ENCODE measurements at places on chromosomes 12 and 14. TPM values are rescaled to one million over a fixed set of nuclear protein-coding genes. Genes with fewer than 3 reads are reported as not detected.

DNA sequence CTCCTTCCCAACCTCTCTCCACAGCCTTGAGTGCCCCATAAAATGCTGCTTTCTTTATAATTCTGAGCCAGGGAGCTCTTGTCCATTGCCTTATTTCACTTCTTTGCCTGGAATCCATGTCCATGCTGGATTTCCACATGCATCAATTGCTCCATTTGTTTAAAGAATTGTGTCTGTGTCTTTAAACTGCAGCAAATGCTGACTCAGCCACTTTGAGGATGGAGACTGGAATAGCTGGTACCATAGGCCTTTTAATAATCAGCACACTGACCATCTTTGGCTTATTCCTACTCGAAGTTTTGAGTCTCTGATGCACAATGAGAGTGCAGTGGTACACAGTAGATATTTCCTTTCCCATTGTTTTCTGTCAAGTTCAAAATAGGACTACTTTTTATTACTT, 318.8 kb downstream of the LRIG3 start:
- H3K27me3 ChIP-seq, result no peaks in the 10 kb centered on the region
- H3K27ac ChIP-seq, result no peak overlapping the region
- no peak overlapping the region for H3K4me3 ChIP-seq
- DNase-seq, result no peak
- H3K4me1 ChIP-seq, result no peaks in the 10 kb centered on the region

- no peak overlapping the region for H3K27ac ChIP-seq
- no peaks in the 10 kb centered on the region for H3K27me3 ChIP-seq
- no peak overlapping the region for H3K4me3 ChIP-seq
- DNase-seq, result no peak
- no peaks in the 10 kb centered on the region for H3K36me3 ChIP-seq
Observed at GRCh38 chr12:85058339-85058738, 22.2 kb downstream of the LRRIQ1 start.

- H3K4me1 ChIP-seq, result peaks cover 8% of the 10 kb centered on the region
- no peak overlapping the region for H3K4me3 ChIP-seq
- DNase-seq, result peak; percentile 31
Observed at GRCh38 chr14:94379291-94380224, 8.8 kb downstream of the SERPINA1 start.

DNA sequence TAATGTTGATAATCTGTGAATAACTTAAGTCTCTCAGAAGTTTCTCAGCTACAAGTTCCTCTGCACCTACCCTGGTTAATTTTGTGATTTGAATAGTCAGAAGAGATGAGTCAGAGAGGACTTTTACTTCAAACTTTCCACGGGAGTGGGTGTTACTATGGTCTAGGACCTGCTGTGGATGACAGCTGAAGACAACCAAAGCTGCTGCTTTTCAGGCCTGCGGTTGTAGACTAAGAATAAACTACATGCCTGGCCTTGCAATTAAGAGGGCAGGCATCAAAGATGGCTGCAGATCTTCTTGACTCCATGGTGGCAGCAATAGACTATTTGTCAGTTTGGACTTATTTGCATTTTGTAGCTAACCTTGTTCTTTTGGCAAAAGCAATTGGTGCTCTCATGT, 227.1 kb upstream of the KRR1 start:
- no peak overlapping the region for H3K4me3 ChIP-seq
- peaks cover 8% of the 10 kb centered on the region for H3K4me1 ChIP-seq
- H3K27me3 ChIP-seq, result no peaks in the 10 kb centered on the region
- no peak overlapping the region for H3K27ac ChIP-seq
- DNase-seq, result peak; percentile 51

- no peak overlapping the region for H3K4me3 ChIP-seq
- H3K36me3 ChIP-seq, result no peaks in the 10 kb centered on the region
- DNase-seq, result no peak
Observed at GRCh38 chr12:91276509-91276908, 93.9 kb upstream of the DCN start.

- H3K27me3 ChIP-seq, result no peaks in the 10 kb centered on the region
- no peak overlapping the region for H3K27ac ChIP-seq
- no peak overlapping the region for H3K4me3 ChIP-seq
- H3K4me1 ChIP-seq, result peaks cover 8% of the 10 kb centered on the region
- H3K36me3 ChIP-seq, result no peaks in the 10 kb centered on the region
Observed at GRCh38 chr12:104764225-104765091, 193.6 kb downstream of the SLC41A2 start.

DNA sequence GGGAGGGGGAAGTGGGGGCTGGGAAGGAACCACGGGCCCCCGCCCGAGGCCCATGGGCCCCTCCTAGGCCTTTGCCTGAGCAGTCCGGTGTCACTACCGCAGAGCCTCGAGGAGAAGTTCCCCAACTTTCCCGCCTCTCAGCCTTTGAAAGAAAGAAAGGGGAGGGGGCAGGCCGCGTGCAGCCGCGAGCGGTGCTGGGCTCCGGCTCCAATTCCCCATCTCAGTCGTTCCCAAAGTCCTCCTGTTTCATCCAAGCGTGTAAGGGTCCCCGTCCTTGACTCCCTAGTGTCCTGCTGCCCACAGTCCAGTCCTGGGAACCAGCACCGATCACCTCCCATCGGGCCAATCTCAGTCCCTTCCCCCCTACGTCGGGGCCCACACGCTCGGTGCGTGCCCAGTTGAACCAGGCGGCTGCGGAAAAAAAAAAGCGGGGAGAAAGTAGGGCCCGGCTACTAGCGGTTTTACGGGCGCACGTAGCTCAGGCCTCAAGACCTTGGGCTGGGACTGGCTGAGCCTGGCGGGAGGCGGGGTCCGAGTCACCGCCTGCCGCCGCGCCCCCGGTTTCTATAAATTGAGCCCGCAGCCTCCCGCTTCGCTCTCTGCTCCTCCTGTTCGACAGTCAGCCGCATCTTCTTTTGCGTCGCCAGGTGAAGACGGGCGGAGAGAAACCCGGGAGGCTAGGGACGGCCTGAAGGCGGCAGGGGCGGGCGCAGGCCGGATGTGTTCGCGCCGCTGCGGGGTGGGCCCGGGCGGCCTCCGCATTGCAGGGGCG, at the start of gene GAPDH:
Gene GAPDH, plus strand, starts transcription at position 595 of the 772 bp plus-strand sequence. CDS start 316 bp downstream, outside the sequence.
- peak; percentile 99 for DNase-seq
- peak within 1 kb of the TSS; percentile 96 for H3K27ac ChIP-seq
- no peaks in the 10 kb centered on the region for H3K27me3 ChIP-seq

DNA sequence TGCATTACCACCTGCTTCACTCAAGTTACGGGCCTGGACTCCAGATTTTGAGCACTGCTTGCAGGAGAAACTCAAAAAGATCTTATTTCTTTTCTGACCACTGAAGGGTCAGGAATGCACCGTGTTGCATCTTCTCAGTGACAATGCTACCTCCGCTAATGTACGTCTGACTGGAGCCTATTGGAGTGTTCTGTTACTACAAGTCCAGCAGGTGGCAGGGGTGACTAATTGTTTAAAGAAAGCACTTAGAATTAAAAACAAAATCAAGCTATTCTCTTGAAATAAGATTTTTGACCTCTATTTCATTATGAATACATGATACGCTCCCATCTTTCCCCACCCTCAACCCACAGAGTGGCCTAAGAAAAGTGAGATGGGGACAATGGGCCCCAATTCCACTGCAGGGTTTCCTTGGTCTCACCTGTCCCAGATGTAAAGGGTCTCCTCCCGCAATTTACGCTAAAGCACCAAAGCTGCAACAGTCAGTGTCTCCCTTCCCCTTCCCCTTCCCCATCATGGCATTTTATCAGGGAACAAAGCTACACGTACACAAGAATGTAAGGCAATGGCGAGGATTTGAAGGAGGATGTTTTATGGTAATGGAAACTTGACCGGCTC, 2.2 kb downstream of the TBPL2 start:
- H3K27ac ChIP-seq, result no peak overlapping the region
- no peaks in the 10 kb centered on the region for H3K4me1 ChIP-seq
- H3K36me3 ChIP-seq, result no peaks in the 10 kb centered on the region
- no peaks in the 10 kb centered on the region for H3K27me3 ChIP-seq

DNA sequence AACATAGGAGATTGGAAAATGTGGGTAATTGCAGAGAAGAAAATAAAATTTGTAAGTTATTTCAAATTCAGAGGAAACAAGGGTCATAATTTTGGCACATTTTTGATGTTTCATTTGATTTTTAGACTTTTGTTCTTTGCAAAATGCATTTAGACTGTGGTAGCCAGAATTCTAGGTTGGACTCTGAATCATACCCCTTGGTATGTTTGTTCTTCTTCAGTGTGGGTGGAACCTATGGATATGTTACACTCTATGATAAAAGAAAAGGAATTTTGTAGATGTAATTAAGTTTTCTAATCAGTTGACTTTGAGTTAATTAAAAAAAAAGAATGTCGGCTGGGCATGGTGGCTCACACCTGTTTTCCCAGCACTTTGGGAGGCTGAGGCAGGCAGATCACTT, 827.0 kb downstream of the AACS start:
- no peak overlapping the region for H3K4me3 ChIP-seq
- no peak overlapping the region for H3K27ac ChIP-seq
- no peaks in the 10 kb centered on the region for H3K27me3 ChIP-seq
- H3K4me1 ChIP-seq, result no peaks in the 10 kb centered on the region
- no peak for DNase-seq
- H3K36me3 ChIP-seq, result no peaks in the 10 kb centered on the region

DNA sequence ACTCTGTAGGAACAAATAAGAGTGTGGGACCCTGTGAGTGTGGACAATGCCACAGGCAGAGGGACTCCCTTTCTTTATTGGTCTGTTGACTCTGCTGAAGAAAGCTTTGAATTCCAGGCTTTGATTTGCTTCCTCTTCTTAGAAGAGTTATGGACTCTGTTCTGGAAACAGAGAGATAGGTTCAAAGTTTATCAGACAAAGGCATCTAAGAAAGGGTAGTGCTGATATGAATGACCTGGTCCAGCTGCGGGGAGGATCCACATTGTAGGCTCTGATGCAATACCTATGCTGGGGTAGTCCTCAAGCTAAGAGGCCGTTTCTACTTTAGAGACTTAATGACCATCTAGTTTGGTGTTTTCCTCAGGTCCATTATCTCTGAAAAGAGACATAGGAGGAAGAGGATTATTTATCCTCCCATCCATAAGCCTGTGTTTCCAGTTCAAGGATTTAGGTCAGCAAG, 10.7 kb upstream of the IKZF4 start:
- no peaks in the 10 kb centered on the region for H3K36me3 ChIP-seq
- no peaks in the 10 kb centered on the region for H3K27me3 ChIP-seq
- H3K27ac ChIP-seq, result no peak overlapping the region
- H3K4me3 ChIP-seq, result no peak overlapping the region
- 0 out of 2 replicates have a peak, but pooled peaks cover 6% of the 10 kb centered on the region for H3K4me1 ChIP-seq

- no peaks in the 10 kb centered on the region for H3K27me3 ChIP-seq
- H3K4me3 ChIP-seq, result no peak overlapping the region
- no peak overlapping the region for H3K27ac ChIP-seq
- no peak for DNase-seq
- peaks cover 24% of the 10 kb centered on the region for H3K4me1 ChIP-seq
Observed at GRCh38 chr12:19021646-19022045, 107.9 kb upstream of the PLEKHA5 start.

DNA sequence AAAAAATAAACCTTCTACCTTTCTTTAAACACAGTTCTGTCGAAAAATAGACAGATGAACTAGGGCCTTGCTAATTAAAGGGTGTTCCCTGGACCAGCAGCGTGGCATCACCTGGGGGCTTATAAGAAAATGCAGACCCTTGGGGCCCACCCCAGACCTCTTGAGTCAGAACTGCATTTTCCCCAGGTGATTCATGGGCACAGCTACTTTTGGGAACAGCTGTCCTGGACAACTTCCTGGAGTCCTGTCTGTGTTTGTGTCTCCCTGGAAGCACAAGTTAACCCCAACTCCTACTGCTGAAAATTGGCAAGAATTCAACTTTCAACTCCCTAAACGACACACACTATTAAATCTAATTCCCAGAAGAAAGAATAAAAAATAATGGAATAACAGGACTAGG, 17.8 kb downstream of the FBLN5 start:
- peaks cover 39% of the 10 kb centered on the region for H3K4me1 ChIP-seq
- peak; percentile 53 for DNase-seq
- H3K27me3 ChIP-seq, result no peaks in the 10 kb centered on the region
- H3K4me3 ChIP-seq, result no peak overlapping the region
- peak overlapping the region; percentile 40 for H3K27ac ChIP-seq
- peaks cover 15% of the 10 kb centered on the region for H3K36me3 ChIP-seq

GRCh38 chr12:105733579-105733978, 403.1 kb downstream of the C12orf75 start:
- H3K4me3 ChIP-seq, result no peak overlapping the region
- 0 out of 2 replicates have a peak, but pooled peaks cover 15% of the 10 kb centered on the region for H3K27me3 ChIP-seq
- H3K36me3 ChIP-seq, result no peaks in the 10 kb centered on the region
- no peak for DNase-seq
- no peaks in the 10 kb centered on the region for H3K4me1 ChIP-seq

DNA sequence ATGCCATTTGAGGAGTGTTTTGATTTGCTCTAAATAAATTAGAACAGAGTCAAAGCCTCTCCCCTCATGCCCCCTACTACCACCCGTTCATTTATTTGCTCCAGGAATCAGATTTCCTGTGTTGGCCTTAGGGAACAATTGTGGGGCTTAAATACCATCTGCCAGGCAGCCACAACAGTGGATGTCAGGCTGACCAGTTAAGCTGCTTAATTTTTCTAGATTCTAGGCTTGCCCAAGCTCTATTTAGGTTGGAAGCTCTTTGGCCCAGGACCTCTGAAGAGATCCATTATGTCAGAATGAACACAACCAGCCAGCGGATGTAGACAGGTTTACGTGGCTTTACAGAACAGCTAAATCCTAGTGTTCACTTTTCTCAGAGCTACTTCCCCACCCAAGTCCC, 1.0 kb upstream of the TIMELESS start:
- H3K36me3 ChIP-seq, result no peaks in the 10 kb centered on the region
- H3K27ac ChIP-seq, result no peak overlapping the region
- H3K4me3 ChIP-seq, result no peak overlapping the region
- DNase-seq, result no peak
- peaks cover 4% of the 10 kb centered on the region for H3K4me1 ChIP-seq

DNA sequence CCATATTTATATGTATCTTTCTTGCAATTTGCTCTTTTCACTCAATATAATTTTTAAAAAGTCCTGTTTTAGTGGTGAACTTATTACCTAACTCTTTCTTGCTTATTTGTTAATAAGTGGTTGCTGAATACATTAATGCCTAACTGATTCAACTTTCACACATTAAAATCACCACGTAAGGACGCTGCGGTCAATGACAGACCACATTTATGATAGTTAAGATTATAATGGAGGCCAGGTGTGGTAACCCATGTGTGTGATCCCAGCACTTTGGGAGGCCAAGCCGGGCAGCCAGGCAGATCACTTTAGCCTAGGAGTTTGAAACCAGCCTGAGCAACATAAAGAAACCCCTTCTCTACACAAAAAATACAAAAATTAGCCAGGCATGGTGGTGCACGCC, 37.0 kb downstream of the WDR89 start:
- no peak overlapping the region for H3K4me3 ChIP-seq
- H3K27me3 ChIP-seq, result no peaks in the 10 kb centered on the region
- H3K4me1 ChIP-seq, result no peaks in the 10 kb centered on the region
- no peak overlapping the region for H3K27ac ChIP-seq

- DNase-seq, result peak; percentile 84
- H3K4me3 ChIP-seq, result no peak overlapping the region
- H3K27me3 ChIP-seq, result no peaks in the 10 kb centered on the region
- H3K4me1 ChIP-seq, result peaks cover 7% of the 10 kb centered on the region
- H3K36me3 ChIP-seq, result no peaks in the 10 kb centered on the region
Observed at GRCh38 chr14:76977793-76978720, 50.5 kb downstream of the IRF2BPL start.

AQP2 gene
- not detected for total RNA-seq

NFATC4 gene
- total RNA-seq, result 96.9 TPM

KCNC2 gene
- total RNA-seq, result not detected

GLT8D2 gene
- total RNA-seq, result 58.6 TPM

LRTM2 gene
- not detected for total RNA-seq

LRRC10 gene
- total RNA-seq, result not detected

TAS2R9 gene
- total RNA-seq, result not detected

GALNT16 gene
- 1.4 TPM for total RNA-seq

RD3L gene
- total RNA-seq, result not detected

RASSF8 gene
- 80.1 TPM for total RNA-seq

OASL gene
- total RNA-seq, result 0.54 TPM

Data from GM23248 (cell line).